A549 treated with AZD2906 at 1 μM for 4 hours (cell line): ENCODE measurements at places on chromosomes 4 and X. TPM values are rescaled to one million over a fixed set of nuclear protein-coding genes. Genes with fewer than 3 reads are reported as not detected.

RBM10 gene
- total RNA-seq: 33.4 to 43.8 TPM (median 41.7 TPM) in 5 replicates

PWWP3B gene
- total RNA-seq: 0.01 to 0.02 TPM in 2 of 5 replicates, not detected in the others

NUDT11 gene
- total RNA-seq: 2.7 to 3.6 TPM (median 2.8 TPM) in 5 replicates

TXK gene
- 0.08 to 0.18 TPM (median 0.16 TPM) in 5 replicates for total RNA-seq

POU3F4 gene
- total RNA-seq: not detected in 5 replicates

RBM41 gene
- total RNA-seq: 7.3 to 11.2 TPM (median 9.0 TPM) in 5 replicates

PPP1R2C gene
- total RNA-seq: not detected in 5 replicates

MAGEE2 gene
- total RNA-seq: not detected in 5 replicates

CRMP1 gene
- total RNA-seq: 4.3 to 4.9 TPM (median 4.6 TPM) in 5 replicates

PHEX gene
- total RNA-seq: 0.28 to 0.43 TPM (median 0.33 TPM) in 5 replicates

HTR2C gene
- total RNA-seq: not detected in 5 replicates

IL1RAPL1 gene
- not detected in 5 replicates for total RNA-seq

KLHL4 gene
- 5.6 to 6.3 TPM (median 5.6 TPM) in 5 replicates for total RNA-seq

GLA gene
- total RNA-seq: 155 to 181 TPM (median 160 TPM) in 5 replicates

FATE1 gene
- total RNA-seq: 0.17 TPM in 1 of 5 replicates, not detected in the others

SLC38A5 gene
- total RNA-seq: 0.09 to 0.20 TPM (median 0.16 TPM) in 5 replicates

TEX13D gene
- not detected in 5 replicates for total RNA-seq

TET2 gene
- total RNA-seq: 1.6 to 2.4 TPM (median 2.2 TPM) in 5 replicates

LRAT gene
- total RNA-seq: 0.07 to 0.09 TPM in 2 of 5 replicates, not detected in the others

ADH1A gene
- total RNA-seq: not detected in 5 replicates

GALNTL6 gene
- 0.02 to 0.15 TPM (median 0.09 TPM) in 5 replicates for total RNA-seq

TMEM131L gene
- total RNA-seq: 6.2 to 8.2 TPM (median 6.7 TPM) in 5 replicates

PCSK1N gene
- total RNA-seq: 18.0 to 55.7 TPM (median 48.7 TPM) in 5 replicates

BGN gene
- total RNA-seq: 0.03 TPM in 1 of 5 replicates, not detected in the others

SASH3 gene
- not detected in 5 replicates for total RNA-seq

ATP1B4 gene
- total RNA-seq: not detected in 5 replicates

RIPPLY1 gene
- total RNA-seq: 0.11 TPM in 1 of 5 replicates, not detected in the others

ARR3 gene
- not detected in 5 replicates for total RNA-seq

OTUD6A gene
- total RNA-seq: not detected in 5 replicates

GALNT7 gene
- 20.0 to 30.3 TPM (median 23.8 TPM) in 5 replicates for total RNA-seq
